ENCODE measurements at places on chromosomes 5 and 9.

GRCh38 chr9:83629433-83630104 is 6.6 kb downstream of the IDNK start:
- no peak for DNase-seq

DNA sequence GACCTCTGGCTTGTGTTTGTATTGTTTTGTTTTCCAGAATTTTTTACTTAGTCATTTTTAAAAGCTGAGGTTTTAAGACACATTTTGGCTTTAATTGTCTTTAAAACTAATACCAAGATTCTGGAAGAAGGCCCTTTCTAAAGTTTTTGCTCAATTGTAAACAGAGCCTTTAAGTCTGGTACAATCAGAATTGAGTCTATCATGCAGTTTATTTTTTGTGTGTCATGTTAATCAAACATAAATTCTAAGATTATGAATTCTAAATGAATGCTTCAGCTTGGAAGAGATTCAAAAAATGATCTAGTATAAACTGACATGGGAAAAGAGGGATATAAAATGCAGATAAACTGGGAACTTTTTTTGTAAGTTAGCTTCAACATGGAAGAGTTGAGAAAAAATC is 882.7 kb downstream of the TLE1 start:
- DNase-seq, result no peak

DNA sequence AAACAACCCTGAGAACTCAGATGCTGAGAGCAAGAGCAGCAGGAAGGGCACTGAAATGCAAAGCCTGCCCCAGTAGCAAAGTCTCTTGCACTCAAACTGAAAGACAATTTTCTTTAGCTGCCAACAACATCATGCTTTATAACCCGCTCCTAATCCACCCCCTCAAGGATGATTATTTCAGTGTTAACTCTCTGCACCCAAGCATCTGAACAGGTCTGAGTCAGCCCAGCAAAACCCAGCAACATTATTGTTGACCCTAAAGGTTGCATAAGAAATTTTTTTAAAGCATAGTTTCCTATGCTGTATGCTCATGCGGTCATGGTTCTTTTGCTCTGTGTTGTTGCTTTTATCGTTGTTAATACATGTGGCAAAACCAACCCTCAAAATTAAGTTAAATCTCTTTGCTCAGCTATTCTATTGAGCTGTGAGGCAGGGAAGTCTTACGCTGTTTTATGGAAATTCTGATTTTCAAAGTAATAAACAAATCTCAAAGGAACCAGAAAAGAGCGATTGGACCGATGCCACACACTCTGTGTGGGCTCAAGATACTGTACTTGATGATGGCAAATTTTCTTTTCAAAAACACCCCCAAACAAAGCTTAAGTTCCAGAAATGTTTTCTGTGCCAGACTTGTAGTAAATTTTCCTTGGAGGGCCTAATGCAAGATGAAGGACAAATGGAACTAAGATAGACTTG is 440.6 kb upstream of the MPDZ start:
- DNase-seq, result no peak

GRCh38 chr9:133153227-133154096 is 10.3 kb downstream of the GBGT1 start:
- DNase-seq, result no peak

DNA sequence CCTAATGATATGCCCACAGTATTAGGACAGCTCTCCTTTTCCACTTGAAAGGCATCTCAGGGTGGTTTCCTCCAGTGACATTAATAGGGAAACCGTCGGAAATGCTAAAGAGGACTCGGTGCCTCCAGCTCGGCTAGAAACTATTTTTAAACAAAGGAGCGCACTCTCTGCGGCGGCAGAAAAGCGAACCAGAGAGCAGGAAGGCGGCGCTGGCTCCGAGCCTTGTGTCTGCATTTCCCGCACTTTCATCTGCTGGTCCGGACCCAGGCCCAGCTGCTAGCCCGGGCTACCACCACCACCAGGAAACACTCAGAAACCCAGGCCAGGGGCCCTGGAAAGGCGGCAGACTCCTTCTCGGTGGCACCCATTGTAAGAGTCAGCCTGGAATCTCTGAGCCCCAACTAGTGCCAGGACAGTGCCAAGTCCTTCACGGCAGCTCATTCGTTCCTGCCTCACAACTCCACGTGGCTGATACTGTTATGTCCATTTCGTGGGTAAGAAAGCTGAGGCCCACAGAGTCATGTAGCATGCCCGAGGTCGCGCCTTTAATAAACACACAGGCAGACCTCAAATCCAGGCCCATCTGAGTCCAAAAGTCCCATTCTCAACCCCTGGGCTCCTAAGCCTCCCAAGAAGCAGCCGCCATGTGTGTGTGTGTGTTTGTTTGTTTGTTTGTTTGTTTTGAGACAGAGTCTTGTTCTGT is 73.9 kb downstream of the VAV2 start:
- DNase-seq, result no peak

Data from cerebellar nuclear complex (tissue), 1 donor.